ENCODE measurements at places on chromosomes 2 and 18. TPM values are rescaled to one million over a fixed set of nuclear protein-coding genes. Genes with fewer than 3 reads are reported as not detected.

DNA sequence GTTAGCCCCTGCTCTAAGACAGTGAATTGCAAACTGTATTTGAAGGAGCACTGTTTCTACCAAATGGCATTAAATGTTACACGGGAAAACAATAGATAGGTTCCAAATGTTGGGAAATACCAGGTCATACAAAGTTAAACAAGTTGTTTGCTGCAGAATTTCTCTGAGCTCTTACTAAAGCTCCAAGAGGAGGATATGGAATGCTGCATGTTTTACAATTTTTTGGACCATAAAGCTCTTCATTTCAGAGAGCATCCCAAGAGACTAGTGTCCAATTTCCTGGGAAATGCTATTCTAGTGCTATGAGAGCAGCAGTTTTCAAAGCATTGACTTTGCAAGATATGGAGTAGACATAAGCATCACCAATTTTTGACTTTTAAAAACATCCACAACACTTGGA lies 155.6 kb upstream of the CCDC68 start:
- no peak overlapping the region for H3K4me3 ChIP-seq
- peaks cover 45% of the 10 kb centered on the region for H3K4me1 ChIP-seq
- no peaks in the 10 kb centered on the region for H3K27me3 ChIP-seq
- peak overlapping the region; percentile 72 for H3K27ac ChIP-seq
- DNase-seq: no peak

DNA sequence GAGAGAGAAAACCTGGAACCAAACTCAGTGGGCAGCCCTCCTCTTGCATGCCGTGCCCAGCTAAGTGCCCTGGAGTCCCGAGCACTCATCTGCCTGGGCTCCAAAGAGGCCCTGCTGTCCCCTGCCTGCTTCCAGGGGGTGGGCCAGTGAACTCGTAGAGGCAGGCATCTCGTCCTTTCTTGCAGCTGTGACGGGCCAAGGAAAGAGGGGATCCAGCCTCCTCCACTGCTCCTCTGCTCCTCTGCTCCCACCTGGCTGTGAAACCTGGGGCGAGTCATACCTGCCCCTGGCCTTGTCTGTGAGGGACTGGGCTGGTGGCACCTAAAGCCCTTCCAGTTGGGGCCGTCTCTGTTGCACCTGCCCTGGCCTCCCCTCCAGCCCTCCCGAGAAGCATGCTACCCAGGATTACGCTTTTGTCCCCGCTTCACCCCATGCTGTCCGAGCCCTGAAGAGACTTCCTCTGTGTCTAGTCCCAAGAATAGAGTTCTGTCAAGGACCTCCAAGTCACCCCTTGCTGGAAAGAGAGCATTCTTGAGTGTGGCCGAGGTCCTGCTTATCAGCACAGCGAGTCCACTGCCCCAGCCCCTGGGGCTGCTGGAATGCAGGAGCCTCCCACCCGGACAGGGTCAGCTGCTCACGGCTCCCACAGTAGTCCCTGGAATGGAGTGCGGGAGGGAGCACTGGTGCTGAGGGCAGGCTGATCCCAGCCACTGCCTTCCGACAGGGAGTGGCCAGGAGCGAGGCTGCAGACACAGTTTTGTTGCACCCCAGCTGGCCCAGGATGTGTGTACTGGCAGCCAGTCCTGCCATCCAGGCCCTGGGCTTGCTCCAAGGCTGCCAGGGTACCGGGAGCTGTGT lies 14.3 kb downstream of the KCNK3 start:
- H3K27me3 ChIP-seq: no peaks in the 10 kb centered on the region
- peaks cover 57% of the 10 kb centered on the region for H3K4me1 ChIP-seq
- DNase-seq: peak; percentile 49
- H3K4me3 ChIP-seq: no peak overlapping the region
- peak overlapping the region; percentile 49 for H3K27ac ChIP-seq

- peak overlapping the region; percentile 90 for H3K27ac ChIP-seq
- no peaks in the 10 kb centered on the region for H3K27me3 ChIP-seq
- DNase-seq: peak; percentile 45
- H3K36me3 ChIP-seq: no peaks in the 10 kb centered on the region
- H3K4me3 ChIP-seq: peak overlapping the region; percentile 19
Observed at GRCh38 chr18:48841381-48842258, 109.1 kb downstream of the SMAD7 start.

GRCh38 chr2:241249654-241250053 lies 61.2 kb downstream of the ANO7 start:
- H3K4me3 ChIP-seq: no peak overlapping the region
- no peak for DNase-seq
- no peaks in the 10 kb centered on the region for H3K4me1 ChIP-seq
- no peak overlapping the region for H3K27ac ChIP-seq

GRCh38 chr18:55380589-55380988 lies 207.4 kb downstream of the TCF4 start:
- H3K4me1 ChIP-seq: peaks cover 9% of the 10 kb centered on the region
- no peaks in the 10 kb centered on the region for H3K36me3 ChIP-seq

GRCh38 chr18:70645971-70646370 lies 357.1 kb downstream of the SOCS6 start:
- H3K36me3 ChIP-seq: no peaks in the 10 kb centered on the region
- H3K4me1 ChIP-seq: no peaks in the 10 kb centered on the region
- H3K4me3 ChIP-seq: no peak overlapping the region
- H3K27me3 ChIP-seq: no peaks in the 10 kb centered on the region
- no peak for DNase-seq

DNA sequence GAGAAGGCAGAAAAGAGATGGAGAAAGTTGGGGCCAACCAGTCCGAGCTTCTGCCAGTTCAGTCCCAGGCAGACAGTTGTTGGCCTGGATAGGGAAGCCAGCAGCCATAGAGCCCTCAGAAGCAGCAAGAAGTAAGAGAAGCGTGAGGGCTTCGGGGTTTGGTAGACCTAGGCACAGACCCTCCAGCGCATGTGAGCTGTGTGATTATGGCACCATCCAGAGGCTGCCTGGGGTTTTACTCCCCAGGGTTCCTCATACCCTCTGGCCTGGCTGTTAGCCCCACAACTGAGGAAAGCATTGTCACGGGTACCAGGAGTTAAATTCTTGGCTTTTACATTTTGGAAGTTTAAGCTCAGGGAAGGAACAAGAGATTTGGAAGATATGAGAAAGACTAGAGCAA lies 93.7 kb upstream of the RAB6C start:
- no peak for DNase-seq
- H3K27ac ChIP-seq: no peak overlapping the region
- no peaks in the 10 kb centered on the region for H3K36me3 ChIP-seq
- H3K4me3 ChIP-seq: no peak overlapping the region

- H3K4me3 ChIP-seq: no peak overlapping the region
- peaks cover 49% of the 10 kb centered on the region for H3K36me3 ChIP-seq
- H3K27ac ChIP-seq: no peak overlapping the region
- no peaks in the 10 kb centered on the region for H3K27me3 ChIP-seq
- DNase-seq: no peak
Observed at GRCh38 chr18:2910261-2910660, 63.5 kb downstream of the EMILIN2 start.

Gene C2orf80
- total RNA-seq: not detected

Data from left ventricle myocardium inferior (tissue), 1 donor.